ENCODE measurements at places on chromosomes 16 and 17. TPM values are rescaled to one million over a fixed set of nuclear protein-coding genes. Genes with fewer than 3 reads are reported as not detected.

IL21R gene
- 0.09 TPM for total RNA-seq

TMC8 gene
- 0.17 TPM for total RNA-seq

CFAP97D1 gene
- total RNA-seq = not detected

SLC38A8 gene
- not detected for total RNA-seq

MYL4 gene
- total RNA-seq = 0.87 TPM

CARD14 gene
- 0.52 TPM for total RNA-seq

ABCA9 gene
- total RNA-seq = 0.34 TPM

CA4 gene
- 31.1 TPM for total RNA-seq

LLGL1 gene
- 15.3 TPM for total RNA-seq

ALOX12 gene
- total RNA-seq = not detected
